NCI-H524 treated with DMSO at 0.1 percent for 48 hours (cell line): ENCODE measurements at places on chromosomes 1 and 21.

GRCh38 chr1:44359234-44359935, 4.3 kb upstream of the ERI3 start:
- no peak for DNase-seq

- no peak for DNase-seq
Measured at GRCh38 chr1:19044975-19045831, 88.7 kb upstream of the IFFO2 start.

DNA sequence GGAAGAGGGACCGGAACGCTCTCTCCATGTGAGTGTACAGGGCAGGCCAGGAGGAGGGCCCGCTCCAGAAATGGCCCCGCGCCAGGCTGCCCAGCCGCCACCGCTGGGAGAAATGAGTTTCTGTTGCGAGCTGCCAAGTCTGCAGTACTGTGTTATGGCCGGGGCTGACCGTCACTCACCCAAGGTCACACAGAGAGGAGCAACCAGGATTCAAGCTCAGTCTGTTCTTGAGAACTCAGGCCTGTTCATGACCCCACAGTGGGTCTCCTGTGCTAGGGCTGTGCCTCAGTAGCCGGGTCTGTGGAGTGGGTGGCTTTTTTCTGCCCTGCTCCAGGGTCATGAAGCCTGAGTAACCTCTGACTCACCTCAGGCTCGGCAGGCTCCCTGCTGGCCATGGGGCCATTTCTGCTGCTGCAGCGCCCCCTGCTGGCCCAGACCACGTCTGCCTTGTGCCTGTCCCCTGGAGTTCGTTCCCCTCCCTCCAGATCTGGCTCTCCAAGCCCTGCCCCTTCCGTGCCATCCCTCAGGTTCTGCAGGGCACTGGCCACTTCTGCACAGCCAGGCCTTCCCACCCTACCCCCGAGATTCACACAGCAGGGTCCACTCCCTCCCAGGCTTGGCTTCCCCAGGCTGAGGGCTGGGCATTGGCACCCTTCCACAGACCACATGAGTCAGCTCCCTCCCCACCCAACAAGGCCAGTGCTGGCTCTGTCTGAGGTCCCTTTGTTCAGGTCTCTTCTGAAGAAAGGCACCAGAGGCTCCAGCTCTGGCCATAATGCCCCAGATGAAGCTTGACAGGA, 51.8 kb downstream of the EDN2 start:
- no peak for DNase-seq

DNA sequence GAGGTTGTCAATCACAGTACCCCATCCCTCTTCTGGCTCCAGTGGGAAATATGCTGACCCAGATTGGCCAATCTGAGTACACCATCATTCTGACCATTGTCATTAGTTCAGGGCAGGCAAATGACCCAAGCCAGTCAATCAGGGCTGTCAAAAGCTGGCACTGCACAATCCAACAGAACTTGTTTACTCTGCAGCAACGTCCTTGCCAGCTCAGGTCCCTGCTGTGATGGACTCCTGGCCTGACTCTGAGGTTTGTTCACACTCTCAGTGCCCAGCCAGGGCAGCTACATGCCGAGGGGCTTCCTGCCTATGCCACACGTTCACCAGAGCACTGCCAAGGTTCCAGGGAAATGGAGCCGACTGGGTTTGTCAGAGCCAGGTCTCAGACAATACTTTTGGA, 14.7 kb upstream of the OVAAL start:
- DNase-seq = no peak

DNA sequence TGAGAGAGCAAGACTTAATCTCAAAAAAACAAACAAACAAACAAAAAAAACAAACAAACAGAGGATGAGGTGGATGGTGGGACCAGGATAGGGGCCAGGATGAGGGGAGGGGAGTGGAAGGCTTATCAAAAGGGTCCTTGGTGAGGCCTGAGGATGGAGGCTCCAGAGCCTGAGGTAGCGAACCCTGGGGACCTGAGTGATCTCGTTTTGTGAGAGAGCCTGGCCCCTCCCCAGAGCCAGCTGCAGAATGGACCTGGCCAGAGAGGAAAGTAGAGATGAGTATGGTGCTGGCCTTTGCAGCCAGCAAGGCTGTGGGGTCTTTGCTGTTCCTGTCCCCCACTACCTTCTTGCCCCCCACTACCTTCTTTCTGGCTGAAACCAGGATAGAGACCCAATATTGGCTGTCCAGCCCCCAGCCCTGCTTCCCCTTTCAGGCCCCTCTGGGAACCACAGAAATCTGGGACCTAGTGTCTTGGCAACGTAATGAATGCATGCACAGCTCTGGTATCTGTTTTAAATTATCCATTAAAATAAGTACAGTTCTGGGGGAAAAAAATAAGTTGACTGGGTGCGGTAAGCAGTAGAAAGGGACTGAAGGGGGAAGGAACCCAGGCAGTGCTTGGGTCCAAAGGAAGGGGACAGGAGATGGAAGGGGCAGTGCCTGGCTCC, 1.1 kb upstream of the LMNA start:
- DNase-seq = no peak

GRCh38 chr1:208183977-208184911, 59.9 kb downstream of the PLXNA2 start:
- no peak for DNase-seq

GRCh38 chr1:15424146-15424667, 14.0 kb upstream of the CTRC start:
- no peak for DNase-seq

DNA sequence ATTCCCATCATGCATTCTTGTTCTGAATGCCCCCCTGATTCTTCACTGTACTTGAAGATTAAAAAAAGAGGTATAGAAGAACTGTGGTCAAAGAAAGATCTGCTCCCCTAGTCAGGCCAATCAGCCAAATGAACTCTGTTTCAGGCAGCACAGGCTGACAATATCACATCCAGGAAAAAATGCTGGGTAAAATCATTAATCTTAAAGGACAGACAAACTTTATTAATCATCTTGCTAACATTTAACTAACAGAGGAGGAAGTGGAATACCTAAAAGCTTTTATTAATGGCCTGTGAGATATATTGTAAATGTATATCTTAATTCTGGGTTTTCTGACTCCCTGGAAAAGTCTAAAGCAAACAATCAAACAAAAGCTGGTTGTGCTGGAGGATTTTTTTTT, 660.5 kb upstream of the PRMT6 start:
- no peak for DNase-seq

- DNase-seq = no peak
Measured at GRCh38 chr1:237851210-237851845, 39.4 kb downstream of the ZP4 start.

GRCh38 chr1:157233131-157233530, 94.9 kb upstream of the ETV3 start:
- no peak for DNase-seq

DNA sequence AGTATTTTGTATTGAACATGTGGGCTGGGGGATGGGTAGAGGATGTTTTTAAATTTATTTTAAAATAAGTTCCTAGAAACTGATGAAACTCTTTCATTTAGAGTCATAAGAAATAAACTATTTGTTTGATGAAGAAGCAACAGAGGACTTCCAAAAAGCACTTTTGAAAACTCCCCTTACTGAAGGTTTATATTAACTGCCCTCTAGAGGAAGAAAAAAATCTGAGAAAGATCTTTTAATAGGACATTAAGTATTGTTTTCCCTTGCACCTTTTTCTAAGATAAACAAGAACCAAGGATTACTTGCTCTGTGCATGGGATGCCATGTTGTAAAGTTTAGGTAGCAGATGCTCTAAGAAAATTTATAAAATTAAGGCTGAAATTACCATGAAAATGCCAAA, 14.1 kb downstream of the DISP1 start:
- DNase-seq = no peak

DNA sequence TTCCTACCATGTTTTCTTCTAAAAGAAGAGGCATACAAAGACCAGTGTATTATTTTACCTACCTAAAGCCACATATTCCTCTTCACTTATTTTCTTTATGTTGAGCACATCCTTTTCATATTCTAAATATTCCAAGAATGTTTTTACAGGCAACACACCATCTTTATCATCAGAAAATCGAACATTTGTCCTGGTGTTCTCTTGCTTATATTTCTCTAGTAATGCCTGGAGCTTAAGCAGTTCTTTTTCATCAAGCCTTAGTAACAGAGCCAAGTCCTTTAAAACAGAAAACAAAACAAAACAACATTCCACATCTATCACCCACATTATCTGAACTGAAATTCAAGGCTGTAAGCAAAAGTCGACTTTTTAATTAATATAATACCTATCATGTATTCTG, 88.7 kb downstream of the IARS2 start:
- DNase-seq = no peak

- no peak for DNase-seq
Measured at GRCh38 chr1:199821029-199821779, 206.3 kb upstream of the NR5A2 start.

DNA sequence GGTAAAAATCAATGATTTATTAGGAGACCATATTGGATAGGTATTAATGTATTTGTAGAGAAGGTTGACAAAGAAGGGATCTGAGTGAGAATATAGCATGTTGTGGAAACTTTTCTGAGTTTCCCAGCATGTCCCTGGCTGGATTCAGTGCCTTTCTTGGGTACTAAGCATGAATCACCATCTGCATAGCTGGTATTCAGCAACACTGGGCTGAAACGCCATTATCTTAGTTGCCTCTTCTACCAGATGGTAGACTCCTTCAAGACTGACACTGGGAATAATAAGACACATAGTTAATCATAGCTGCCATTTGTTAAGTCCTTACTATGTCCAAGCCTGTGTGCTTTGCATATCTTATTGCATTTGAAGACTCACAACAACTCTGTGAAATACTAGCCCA, 45.5 kb downstream of the ATP5PF start:
- DNase-seq = peak; percentile 57

- DNase-seq = no peak
Measured at GRCh38 chr1:224245188-224245587, 62.1 kb downstream of the DEGS1 start.

DNA sequence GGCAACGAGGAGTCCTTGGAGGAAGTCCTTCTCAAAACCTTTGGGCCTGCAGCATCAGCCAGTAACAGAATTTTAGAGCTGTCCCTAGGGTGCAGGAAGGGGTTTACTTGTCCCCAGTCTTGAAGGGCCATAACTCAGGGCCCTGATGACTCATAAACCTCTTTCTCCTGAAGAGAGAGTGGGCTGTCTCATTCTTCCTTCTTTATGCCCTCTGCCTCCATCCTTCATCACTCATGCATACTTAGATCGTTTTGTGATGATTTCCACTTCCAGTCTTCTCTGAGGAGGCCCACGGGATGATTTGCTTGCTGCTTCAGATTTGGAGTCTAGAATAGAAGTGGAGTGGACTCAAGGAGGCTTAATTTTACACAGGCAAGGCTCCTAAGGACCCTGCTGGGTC, 60.2 kb downstream of the NDUFS5 start:
- no peak for DNase-seq

- DNase-seq = no peak
Measured at GRCh38 chr1:8435569-8436071, 117.7 kb downstream of the SLC45A1 start.

- no peak for DNase-seq
Measured at GRCh38 chr1:154265586-154265985, 6.8 kb upstream of the HAX1 start.

DNA sequence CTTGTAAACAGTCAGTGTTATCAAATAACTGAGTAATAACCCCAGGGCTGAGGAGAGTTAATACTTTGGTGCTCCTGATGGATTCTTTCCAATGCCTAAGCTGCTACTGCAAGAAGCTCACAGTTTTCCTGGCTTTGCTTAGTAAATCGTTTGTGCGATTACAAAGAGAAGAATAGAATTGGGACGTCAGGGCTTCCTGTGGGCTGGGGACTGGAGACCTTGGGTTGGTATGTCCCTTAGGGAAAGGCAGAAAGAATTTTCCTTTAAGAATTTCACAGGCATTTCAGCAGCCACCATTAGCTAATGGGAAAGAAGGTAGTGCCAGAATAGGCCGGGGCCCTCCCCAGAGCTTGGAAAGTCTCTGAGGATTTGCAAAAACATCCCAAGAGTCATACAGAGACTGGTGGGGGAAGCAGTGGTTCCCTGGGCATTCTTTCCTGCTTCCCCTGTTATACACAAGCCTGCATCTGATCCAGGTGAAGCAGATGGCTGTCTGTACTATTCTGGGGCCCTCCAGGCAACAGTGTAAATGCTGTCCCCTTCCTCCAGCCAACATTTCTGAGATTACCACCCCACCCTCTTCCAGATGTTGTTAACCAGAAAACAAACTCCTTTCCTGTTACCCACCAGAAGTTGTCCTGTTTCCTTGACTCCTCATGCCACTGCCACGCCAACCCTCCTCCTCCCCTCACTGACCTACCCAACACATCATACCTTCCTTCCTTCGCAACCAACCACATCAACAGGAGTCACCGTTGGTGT, 40.2 kb downstream of the PLXNA2 start:
- DNase-seq = no peak

DNA sequence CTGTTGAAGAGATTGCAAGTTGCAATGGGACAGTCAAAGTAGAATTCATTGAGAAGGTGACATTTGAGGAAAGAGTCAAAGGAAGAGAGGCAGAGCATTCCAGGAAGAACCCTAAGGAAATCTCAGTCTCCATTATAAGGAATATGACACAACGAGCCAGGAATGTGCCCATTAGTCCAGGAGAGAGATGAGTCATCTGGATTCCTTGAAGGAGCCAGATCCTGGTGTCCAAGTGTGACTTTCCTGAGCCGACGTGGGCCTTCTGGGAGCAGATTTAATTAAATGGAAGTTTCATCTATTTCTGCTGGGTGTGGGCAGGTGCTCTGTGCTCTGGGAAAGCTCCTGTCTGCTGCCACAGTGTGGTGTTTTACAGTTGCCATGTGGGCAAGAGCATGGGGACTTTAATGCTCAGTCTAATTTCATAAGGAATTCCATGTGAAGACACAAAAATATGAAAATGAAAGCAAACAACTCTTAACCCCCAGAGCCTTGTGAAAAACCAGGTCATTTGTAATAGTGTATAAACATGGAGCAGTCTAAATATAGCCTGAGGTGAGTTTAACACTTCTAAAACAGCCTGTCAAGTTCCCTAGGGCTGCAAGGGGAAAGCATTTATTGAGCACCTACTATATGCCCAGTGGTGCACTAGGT, 111.4 kb upstream of the ARTN start:
- DNase-seq = no peak

GRCh38 chr1:6321205-6321604, 60.3 kb upstream of the GPR153 start:
- DNase-seq = no peak

GRCh38 chr1:119219711-119220110, 79.3 kb upstream of the WARS2 start:
- no peak for DNase-seq

GRCh38 chr1:244161236-244161510, 110.1 kb downstream of the ZBTB18 start:
- DNase-seq = no peak

GRCh38 chr1:111705841-111706240, 33.4 kb downstream of the INKA2 start:
- DNase-seq = no peak

- no peak for DNase-seq
Measured at GRCh38 chr1:73467731-73468130, 730.2 kb downstream of the LRRIQ3 start.

- DNase-seq = no peak
Measured at GRCh38 chr1:221439747-221440501, 302.0 kb downstream of the DUSP10 start.

DNA sequence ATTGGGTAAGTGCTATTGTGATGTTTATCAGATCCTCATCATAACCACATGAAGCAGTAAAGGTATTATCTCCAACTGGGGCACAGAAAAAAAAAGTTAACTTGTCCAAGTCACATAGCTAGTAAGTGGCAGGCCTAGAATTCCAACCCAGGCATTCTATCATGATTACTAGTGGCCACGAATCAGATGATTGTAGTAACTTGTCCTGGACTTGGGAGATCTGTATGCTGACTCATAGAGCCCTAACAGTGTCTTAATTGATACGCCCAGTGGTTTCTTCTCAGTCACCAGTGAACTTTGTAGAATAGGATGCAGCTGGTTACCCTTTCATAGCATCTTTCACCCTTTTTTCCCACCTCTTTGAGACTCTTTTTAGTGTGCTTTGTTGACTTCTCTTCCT, 91.1 kb upstream of the UBE2U start:
- DNase-seq = no peak
